ENCODE measurements at places on chromosomes 1 and 21.

GRCh38 chr1:93705892-93706500, 24.4 kb upstream of the BCAR3 start:
- DNase-seq = no peak

- no peak for DNase-seq
Observed at GRCh38 chr21:16124378-16125138, 394.8 kb downstream of the USP25 start.

- no peak for DNase-seq
Observed at GRCh38 chr1:179953974-179954492, 577 bp upstream of the CEP350 start.

GRCh38 chr1:197264936-197265567, 3.0 kb upstream of the CRB1 start:
- no peak for DNase-seq

- peak; percentile 17 for DNase-seq
Observed at GRCh38 chr1:202958544-202959275, 598 bp upstream of the ADIPOR1 start.

DNA sequence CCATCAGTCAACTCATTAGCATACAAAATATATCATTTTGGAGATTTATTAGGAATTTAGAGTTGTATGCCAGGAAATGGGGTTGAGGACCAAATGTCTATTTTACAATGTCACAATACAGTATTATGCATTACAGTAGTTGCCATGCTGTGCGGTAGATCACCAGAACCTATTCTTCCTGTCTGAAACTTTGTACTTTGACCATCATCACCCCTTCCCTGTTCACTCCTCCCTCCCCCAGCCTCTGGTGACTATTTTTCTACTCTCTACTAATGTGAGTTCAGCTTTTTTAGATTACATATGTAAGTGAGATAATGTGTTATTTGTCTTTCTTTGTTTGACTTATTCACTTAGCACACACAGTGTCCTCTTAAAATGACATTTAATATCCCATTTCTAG, 50.8 kb downstream of the PTBP2 start:
- DNase-seq = no peak

DNA sequence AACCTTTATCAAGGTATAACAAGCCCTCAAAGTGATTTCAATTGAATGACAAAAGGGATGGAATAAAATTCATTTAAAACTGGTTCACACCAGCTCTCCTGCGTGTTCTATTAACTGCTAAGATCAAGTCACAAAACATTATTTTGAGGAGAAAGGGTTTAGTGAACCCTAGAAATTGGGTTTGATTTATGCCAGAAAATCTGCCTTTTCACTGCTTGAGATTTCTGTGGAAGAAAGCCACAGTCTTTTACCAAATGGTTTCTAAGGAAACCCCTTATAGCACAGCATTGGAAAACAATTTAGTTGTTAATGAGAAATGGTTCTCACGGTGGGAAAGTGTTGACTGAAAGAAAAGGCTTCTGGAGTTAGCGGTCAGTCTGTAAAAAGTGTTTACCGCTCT, 43.6 kb upstream of the DPH5 start:
- DNase-seq = no peak

DNA sequence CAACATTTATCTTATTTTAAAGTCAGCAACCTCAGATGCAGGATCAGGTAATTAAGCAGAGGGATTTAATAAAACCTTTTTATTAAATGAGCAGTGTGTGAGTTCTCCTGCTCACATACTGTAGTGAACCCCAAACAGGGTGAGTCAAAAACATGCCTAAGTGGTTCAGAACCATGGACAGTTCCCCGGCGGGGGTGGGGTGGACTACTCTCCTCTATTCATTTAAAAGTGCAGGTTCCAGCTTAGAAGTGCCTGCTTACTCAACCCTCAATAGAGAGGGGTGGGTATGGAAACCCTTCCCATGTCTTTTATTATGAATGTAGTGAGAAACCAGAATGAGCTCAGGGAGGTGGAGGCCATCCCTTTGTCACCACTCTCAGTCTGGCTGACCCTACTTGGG, 397.9 kb downstream of the HHAT start:
- no peak for DNase-seq

GRCh38 chr1:29626726-29627125, 390.4 kb downstream of the PTPRU start:
- DNase-seq = no peak

DNA sequence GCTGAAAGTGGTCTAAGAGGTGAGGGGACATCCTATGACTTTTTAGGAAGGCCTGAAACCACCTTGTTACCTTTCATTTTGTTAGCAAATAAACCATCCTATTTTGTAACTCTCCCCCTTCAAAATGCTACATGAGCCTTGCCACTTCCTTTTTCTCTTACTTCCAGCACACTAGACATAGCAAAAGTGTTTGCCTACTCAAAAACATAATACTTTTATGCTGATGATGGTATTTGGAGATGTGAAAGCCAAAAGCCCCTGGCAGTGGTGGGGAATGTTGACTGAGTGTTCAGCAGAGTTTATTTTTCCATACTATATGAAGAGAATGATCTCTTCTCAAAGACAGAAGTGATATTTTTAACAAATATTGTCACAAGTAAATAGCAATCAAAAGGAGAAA, 134.2 kb downstream of the EDEM3 start:
- DNase-seq = no peak

- no peak for DNase-seq
Observed at GRCh38 chr1:110587906-110588305, 18.3 kb downstream of the KCNA2 start.

GRCh38 chr21:20703112-20703767, 295.0 kb upstream of the NCAM2 start:
- no peak for DNase-seq

- no peak for DNase-seq
Observed at GRCh38 chr1:14924455-14925331, 228.9 kb upstream of the TMEM51 start.

DNA sequence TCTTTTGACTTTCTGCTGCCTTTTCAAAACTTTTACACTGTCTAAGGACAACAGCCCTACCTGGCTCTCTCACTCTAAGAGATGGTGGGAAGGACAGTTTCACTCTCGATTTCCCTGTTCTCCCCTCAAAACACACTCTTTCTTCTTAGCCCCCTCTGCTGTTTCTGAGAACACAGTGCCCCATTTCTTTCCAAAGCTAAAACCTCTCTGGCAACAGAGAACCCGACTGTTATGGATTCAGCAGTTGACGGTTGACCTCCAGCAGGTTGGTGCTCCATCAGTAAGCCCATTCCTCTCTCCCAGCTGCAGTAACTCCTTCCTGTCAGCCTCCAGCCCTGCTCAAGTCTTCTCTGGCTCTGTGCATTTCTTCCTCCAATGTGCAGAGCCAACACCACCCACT, 88.2 kb upstream of the ABCD3 start:
- DNase-seq = no peak

DNA sequence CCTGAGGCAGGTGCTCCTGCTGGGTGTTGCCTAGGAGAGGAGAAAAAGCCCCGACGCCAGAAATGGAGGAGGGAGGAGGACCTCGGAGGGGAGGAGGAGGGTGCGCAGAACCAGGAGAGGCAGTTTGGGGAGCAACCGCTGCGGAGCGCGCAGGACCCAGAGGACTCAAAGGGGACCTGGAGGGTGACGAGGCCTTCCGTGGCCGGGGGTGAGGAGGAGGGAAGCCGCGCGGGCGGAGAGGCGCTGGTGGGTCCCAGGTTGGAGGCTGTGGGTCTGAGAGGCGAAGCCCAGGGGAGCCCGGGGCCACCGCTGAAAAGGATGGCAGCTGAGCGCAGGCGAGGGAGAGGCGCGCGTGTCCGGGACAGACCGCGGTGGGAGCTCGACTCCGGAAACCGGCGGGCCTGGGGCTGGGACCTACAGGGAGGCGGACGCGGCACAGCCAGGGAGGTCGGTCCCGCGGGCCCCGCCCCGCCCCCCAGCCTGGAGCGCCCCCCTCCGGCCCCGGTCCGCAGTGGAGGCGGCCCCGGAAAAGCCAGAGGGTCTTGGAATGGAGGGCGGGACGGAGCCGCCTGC, 15.1 kb downstream of the RNF223 start:
- peak; percentile 64 for DNase-seq

Measured in activated naive CD4-positive, alpha-beta T cell (primary cell).